ENCODE measurements at places on chromosomes 7 and 10. TPM values are rescaled to one million over a fixed set of nuclear protein-coding genes. Genes with fewer than 3 reads are reported as not detected.

Gene PNLIPRP1
- polyA plus RNA-seq, result not detected

Gene ZNF438
- 14.5 TPM for polyA plus RNA-seq

Gene SFXN4
- polyA plus RNA-seq, result 35.2 TPM

Gene MMRN2
- 18.8 TPM for polyA plus RNA-seq

Gene POMZP3
- polyA plus RNA-seq, result 29.5 TPM

Gene PNLIPRP2
- not detected for polyA plus RNA-seq

Gene PLXDC2
- polyA plus RNA-seq, result 34.3 TPM

Gene CYP2E1
- polyA plus RNA-seq, result 1.3 TPM

Gene HSPA12A
- polyA plus RNA-seq, result 7.4 TPM

Gene SCIN
- polyA plus RNA-seq, result 0.67 TPM

Gene BHLHA15
- polyA plus RNA-seq, result 0.35 TPM

Gene TBC1D12
- 11.5 TPM for polyA plus RNA-seq

Gene ARID5B
- 17.5 TPM for polyA plus RNA-seq

Gene LLCFC1
- 0.21 TPM for polyA plus RNA-seq

Gene INPP5F
- 22.1 TPM for polyA plus RNA-seq

Gene SFTPD
- 1.2 TPM for polyA plus RNA-seq

Gene CYP26A1
- polyA plus RNA-seq, result 0.29 TPM

Gene MRC1
- polyA plus RNA-seq, result 13.6 TPM

Gene SPDYE1
- 0.76 TPM for polyA plus RNA-seq

Gene ZNF25
- 21.4 TPM for polyA plus RNA-seq

DNA sequence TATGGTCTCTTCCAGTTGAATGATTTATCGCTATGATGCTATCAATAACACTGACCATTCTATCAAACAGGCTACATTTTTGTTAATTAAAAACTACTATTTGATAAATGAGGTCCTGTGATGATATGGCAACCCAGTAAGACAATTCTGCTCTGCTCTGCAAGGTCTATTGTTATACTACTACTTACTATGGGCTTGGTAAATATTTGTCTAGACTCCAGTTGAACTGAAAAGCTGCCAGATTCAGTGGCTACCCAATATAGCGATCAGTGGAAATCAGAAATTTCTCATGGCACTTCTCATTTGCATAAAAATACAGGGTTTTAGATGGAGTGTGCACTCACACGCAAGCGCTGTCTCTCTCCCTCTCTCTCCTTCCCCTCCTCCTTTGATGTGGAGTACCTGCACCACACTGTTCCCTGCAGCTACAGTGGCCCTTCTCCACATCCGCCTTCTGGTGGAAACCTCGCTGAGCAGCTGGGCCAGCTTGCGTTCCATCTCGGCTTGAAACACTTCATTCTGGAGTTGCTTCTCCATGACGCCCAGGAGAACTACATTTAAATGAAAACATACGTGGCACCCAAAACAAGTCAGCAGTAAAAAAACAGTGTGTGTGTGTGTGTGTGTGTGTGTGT is 77.9 kb downstream of the KIAA1549 start:
- no peak for DNase-seq

- DNase-seq, result no peak
Measured at GRCh38 chr10:31686599-31686998, 242.0 kb downstream of the ARHGAP12 start.

DNA sequence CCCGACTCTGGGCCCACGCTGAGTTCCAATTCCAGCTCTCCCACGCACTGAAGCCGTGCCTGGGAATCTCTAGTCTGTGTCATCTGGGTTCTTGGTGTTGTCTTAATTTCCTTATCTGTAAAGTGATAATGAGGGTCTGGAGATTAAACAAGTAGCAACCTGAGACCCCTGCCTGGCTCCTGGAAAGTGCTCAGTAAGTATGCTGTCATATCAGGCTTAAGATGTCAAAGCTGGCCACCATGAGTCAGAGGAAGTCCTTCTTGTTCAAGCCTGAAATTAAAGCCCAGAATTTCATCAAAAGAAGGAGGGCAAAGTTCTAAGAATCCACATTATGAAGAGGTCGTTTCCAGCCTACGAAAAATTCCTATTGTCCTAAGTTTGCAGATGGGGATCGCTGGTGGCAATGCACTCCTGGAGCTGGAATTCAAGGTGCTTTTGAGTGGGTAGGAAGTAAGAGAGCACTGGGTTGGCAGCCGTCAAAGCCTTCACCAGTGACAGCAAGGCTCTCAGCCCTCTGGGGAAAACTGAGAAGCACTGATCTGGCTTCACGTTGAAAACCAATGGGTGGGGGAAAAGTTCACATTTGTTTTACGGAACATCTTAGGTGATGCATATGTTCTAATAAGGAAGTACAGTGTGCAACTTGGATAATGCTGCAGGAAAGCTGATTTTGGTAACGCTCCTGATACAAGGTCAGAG is 50.3 kb upstream of the NCAPG2 start:
- no peak for DNase-seq

DNA sequence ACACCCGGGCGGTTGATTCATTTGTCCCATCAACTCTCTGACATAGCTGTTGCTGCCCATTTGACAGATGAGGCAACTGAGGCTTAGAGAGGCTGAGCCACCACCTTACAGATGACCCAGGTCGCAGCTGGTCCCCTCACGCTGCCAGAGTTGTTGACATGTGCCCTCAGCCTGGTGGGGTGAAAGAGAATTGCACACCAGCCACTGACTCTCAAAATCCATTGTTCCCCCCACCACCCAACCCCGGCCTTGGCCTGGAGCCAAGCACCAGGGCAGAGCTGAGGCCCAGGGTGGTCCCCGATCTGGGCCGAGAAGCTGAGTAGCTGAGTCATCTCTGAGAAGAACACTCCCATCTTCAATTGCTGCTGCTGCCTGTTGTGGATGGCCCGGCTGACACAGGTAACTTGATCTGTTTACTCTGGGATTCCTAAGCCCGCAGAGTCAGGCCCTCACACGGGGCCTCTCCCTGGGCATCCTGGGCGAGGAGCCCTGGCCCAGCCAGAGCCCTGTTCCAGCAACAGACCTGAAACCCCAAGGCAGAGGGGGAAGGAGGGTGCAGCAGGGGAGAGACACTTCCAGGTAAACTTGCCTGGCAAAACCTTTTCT is 27.5 kb downstream of the PVRIG start:
- no peak for DNase-seq

- DNase-seq, result no peak
Measured at GRCh38 chr10:69952069-69952800, 100.4 kb upstream of the MACROH2A2 start.

- DNase-seq, result no peak
Measured at GRCh38 chr7:20783125-20783699, 3.5 kb downstream of the SP8 start.

DNA sequence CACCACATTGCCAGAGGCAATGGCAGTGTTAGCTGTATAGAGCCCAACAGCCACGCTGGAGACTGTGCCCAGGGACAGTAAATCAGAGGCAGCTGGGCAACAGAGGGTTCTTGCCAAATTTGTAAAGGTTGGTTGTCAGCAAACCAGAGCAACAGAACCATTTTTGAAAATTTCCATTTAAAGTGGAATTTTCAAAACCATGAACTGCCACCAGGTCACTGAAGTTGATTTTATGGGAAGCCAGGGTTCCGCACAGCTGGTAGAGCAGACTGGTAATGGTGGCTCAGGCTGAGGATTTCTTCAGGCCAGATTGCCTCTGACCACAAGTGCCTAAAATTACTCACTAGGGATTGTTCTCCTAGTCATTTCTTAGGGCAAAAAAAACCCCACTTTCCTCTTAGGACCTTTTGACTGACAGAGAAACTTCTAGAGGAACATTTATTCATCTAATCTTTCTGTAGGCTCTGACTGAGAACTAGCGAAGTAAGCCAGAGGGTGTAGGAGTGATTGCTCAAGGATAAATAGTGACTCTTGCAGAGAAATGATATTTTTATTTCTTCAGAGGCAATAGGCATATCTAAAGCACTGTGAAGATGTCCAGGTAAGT is 342.4 kb downstream of the BBS9 start:
- no peak for DNase-seq

DNA sequence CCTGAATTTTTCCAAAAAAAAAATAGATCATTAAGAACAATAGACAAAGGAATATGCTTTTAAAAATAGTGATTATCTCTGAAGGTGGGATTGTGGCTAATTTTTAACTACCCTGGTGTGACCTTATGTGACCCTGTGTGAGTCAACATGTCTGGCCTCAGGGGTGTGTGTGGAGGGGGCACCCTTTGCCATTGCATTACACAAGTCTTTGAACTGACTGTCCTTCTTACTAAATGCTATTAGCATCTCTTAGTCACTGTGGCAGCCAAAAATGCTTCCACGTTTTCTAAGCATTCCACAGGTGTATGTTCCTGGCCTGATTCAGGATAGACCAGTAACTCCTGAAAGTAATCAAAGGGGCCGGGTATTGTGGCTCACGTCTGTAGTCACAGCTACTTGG is 175.4 kb downstream of the MGMT start:
- no peak for DNase-seq

DNA sequence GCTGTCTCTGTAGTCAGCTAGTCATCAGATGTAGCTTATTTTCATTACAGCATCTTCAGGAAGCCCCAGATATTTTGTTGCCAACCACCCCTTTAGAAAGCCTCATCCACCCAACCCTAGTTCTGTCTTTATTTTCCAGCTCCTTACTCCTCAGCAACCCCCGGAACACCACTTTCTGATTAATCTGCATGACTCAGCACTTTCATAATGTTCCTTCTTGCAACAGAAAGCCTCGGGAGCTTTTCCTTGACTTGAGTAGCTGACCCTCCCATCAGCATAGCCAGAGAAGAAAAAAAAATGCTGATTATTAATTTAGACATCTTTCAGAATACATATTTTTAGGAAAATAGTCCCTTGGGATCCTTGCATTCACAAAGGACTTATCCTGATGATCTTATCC is 244.0 kb upstream of the CXCL12 start:
- DNase-seq, result no peak

GRCh38 chr10:10816447-10816846 is 201.2 kb upstream of the CELF2 start:
- DNase-seq, result no peak

GRCh38 chr10:35097510-35097909 is 7.4 kb upstream of the CUL2 start:
- DNase-seq, result no peak

DNA sequence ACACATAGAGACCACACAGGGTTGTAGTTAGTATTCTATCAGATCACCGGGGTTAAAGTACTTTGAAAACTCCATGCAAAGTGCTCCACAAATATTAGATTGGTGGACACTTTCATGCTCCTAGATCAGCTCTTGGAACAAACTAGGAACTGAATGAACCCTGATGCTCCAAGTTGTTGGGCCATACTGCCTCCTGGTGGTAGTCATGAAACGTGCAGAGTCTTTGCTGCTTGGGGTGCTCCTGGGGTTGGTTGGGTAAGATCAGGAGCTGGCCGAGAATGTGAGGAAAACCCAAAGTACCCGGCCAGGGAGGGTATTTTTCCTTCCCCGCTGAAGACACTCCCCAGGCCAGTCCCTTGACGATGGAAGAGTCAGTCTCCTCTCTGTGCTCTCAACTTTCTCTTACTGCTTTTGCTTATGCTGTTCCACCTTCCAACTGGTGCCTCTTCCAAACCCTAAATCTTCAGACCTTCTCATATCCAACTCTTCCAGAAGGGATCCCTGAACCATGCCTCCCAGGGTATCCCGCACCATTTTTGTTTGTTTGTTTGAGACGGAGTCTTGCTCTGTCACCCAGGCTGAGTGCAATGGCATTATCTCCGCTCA is 918 bp upstream of the RPEL1 start:
- peak; percentile 71 for DNase-seq

DNA sequence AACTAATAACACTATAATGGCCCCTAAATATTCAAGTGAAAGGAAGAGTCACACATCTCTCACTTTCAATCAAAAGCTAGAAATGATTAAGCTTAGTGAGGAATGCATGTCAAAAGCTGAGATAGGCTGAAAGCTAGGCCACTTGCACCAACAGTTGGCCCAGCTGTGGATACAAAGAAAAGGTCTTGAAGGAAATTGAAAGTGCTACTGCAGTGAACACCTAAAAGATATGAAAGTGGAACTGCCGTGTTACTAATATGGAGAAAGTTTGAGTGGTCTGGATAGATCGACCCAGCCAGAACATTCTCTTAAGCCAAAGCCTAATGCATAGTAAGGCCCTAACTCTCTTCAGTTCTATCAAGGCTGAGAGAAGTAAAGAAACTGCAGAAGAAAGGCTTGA is 12.1 kb upstream of the SNX13 start:
- DNase-seq, result no peak

- DNase-seq, result peak; percentile 42
Measured at GRCh38 chr10:18340496-18341051, 200.3 kb downstream of the CACNB2 start.

- no peak for DNase-seq
Measured at GRCh38 chr7:7977774-7978173, 9.2 kb downstream of the GLCCI1 start.

DNA sequence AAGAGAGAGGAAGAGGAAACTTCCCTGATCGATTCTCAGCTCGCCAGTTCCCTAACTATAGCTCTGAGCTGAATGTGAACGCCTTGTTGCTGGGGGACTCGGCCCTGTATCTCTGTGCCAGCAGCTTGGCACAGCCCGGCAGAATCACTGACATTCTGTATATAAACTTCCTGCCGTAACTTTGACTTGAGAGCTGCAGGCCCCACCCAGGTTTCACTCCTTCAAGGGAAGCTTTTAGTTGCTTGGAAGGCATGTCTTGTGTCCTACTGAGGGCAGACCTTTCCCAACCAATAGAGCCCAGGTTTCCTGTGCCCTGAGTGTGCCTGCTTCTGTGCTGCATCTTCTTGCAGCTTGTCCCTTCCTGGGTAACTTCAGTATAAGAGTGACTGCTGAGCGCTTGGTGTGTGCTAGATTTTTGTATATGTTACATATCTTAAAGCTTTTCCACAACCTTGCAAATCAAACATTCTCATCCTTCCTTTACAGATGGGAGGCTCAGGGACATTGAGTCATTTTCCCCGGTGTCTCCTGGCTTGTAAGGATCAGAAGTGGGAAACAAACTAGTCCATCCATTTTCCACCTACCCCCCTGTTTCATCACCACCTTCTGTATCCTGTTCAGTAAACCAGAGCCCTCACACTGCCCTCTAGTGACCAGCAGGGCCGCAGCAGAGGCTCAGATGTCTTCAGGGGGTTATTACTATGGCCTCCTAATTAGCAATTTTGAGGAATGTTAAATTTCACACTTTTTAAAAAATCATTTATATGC is 225.2 kb upstream of the PRSS58 start:
- no peak for DNase-seq

- DNase-seq, result no peak
Measured at GRCh38 chr7:55549457-55549856, 22.8 kb downstream of the VOPP1 start.

GRCh38 chr10:72105710-72106109 is 17.4 kb upstream of the SPOCK2 start:
- DNase-seq, result no peak

DNA sequence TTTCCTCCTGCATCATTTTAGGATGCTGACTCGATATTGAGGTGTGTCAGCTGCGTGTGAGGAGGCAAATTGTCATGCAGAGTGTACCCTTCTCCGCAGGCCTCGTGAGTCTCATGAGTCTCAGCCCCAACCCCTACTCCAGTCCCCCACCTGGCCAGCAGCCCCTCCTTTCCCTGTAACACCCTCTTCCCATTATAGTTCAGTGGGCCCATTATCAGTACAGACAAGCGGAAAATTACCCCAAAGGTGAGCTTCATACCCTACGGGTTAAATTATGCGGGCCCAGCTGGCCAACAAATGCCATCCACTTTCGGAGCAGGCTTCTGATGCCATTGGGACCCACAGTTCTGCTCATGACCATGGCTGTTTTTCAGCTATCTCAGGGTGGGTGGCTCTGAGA is 25.2 kb downstream of the SFTPD start:
- no peak for DNase-seq

Data from muscle of arm (tissue), 14 donors.